ENCODE measurements at places on chromosomes 16 and 17.
A peak's percentile ranks its signal among the peaks of the same experiment; 100 is the strongest.

- DNase-seq, result no peak
Observed at GRCh38 chr16:77700846-77701245, 21.5 kb upstream of the NUDT7 start.

GRCh38 chr17:1168533-1169220 lies 11.1 kb downstream of the ABR start:
- DNase-seq, result no peak

GRCh38 chr17:6599364-6599763 lies 41.1 kb downstream of the KIAA0753 start:
- DNase-seq, result no peak

- DNase-seq, result no peak
Observed at GRCh38 chr16:80440667-80441066, 100.1 kb upstream of the DYNLRB2 start.

GRCh38 chr16:14501331-14502255 lies 128.5 kb downstream of the PARN start:
- DNase-seq, result peak; percentile 93

DNA sequence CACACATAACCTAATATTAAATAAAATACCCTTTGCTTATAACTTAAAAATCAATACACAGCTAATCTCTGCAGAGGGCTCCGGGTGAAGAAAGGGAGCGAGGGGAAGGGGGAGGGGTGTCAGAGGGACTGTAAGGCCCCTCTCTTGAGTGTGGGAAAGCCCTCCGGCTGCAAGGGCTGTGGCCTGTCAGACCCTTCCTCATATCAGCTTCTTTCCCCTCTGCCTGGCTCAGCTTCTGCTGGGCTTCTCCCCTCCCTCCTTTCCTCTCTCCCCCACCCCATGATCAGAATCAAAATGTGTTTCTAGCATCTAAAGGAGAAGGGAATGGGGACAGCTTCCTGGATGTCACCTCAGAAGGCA lies 4.6 kb upstream of the SCRN2 start:
- no peak for DNase-seq

- no peak for DNase-seq
Observed at GRCh38 chr16:22677024-22677830, 136.7 kb upstream of the HS3ST2 start.

Data from bronchial epithelial cell (primary cell).